ENCODE measurements at places on chromosomes 11 and 22.

- DNase-seq: no peak
These were observed 6.8 kb downstream of the OMP start for GRCh38 chr11:77109236-77110019.

GRCh38 chr11:115920092-115920461, 415.9 kb upstream of the CADM1 start:
- DNase-seq: no peak

DNA sequence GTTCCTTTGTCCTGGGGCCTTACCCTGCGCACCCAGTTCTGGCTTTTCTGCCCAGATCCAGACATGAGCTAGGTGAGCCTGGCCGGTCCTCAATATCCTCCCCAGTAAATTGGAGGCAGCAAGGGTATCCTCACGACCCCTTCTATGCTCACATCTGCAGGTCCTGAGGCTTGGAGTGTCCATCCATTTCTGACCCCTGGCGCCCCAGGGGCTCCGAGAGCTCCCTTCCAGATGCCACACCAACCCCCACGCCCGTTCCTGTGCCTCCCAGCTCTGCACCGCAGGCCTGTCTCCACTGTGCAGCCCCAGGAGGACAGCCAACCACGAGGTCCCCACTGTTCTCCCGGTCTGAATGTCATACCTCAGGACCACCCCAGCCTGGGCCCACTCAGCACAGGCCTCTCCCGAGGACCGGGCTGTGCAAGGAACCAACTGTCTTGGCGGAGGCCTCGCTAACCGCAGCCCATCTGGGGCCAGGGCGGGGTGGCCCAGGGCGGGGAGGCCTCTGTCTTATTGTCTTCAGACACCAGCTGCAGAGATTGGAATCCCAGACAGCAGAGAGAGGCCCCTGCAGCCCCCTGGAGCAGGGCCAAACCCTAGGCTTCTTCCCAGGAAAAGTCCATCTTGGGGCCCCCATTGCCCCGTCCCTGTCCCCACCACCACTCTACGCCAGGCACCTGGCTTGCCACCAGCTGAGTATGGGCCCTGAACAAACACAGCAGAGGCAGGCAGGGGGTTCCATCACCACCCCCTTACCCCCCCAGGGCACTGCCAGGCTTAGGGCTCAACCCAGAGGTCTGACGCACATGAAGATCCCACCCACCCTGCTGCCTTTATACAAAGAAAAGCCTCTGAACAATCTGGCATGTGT, 39.3 kb downstream of the ALX4 start:
- no peak for DNase-seq

DNA sequence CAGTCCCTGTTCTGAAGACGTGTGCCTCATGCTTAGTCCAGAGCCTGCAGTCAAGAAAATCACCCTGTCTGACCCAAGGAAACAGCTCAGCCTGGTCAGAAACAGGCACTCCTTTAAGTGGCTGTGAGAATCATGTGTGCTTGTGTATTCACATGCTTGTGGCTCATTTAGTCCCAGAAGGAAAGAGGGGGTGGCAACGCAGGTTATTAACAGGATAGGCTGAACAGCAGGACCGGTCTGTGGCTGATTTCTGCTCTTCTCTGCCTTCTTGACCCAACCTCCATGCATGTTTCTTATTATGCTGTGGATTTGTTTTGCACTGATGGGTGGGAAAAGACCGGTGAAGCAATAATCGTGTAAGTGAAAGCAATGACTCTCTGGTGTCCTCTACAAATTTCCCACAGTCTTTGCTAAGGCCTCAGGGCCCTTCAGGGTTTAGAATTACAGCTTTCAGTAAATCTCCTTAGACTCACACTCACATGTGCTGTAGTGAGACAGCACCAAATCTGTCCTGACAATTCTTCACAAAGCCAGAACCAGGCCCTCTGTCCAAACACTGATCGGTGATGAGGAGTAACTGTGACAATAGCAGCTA, 288.1 kb downstream of the ETS1 start:
- no peak for DNase-seq

- no peak for DNase-seq
These were observed 4.3 kb upstream of the RRM1 start for GRCh38 chr11:4090258-4090657.

Data from Kasumi-1 (cell line).